ENCODE measurements at places on chromosomes 5 and 9.

DNA sequence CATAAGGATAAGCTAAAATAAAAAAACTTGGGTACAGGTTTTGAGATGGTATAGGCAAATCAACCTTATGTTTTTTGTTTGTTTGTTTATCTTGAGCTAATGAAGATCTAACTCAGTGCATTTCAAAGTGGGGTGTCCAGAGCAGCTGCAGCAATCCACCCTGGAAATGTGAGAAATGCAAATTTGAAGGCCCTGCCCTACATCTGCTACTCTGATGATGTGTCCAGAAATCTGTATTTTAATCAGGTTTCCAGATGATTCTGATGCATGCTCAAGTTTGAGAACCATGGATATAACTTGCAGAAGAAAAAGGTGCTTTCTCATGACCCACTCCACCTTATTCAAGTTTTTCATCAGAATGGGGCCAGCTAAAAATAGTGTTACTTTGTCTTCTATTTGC, 467.0 kb downstream of the NTRK2 start:
- no peak for DNase-seq

GRCh38 chr9:91481972-91482371, 58.3 kb upstream of the NFIL3 start:
- no peak for DNase-seq

DNA sequence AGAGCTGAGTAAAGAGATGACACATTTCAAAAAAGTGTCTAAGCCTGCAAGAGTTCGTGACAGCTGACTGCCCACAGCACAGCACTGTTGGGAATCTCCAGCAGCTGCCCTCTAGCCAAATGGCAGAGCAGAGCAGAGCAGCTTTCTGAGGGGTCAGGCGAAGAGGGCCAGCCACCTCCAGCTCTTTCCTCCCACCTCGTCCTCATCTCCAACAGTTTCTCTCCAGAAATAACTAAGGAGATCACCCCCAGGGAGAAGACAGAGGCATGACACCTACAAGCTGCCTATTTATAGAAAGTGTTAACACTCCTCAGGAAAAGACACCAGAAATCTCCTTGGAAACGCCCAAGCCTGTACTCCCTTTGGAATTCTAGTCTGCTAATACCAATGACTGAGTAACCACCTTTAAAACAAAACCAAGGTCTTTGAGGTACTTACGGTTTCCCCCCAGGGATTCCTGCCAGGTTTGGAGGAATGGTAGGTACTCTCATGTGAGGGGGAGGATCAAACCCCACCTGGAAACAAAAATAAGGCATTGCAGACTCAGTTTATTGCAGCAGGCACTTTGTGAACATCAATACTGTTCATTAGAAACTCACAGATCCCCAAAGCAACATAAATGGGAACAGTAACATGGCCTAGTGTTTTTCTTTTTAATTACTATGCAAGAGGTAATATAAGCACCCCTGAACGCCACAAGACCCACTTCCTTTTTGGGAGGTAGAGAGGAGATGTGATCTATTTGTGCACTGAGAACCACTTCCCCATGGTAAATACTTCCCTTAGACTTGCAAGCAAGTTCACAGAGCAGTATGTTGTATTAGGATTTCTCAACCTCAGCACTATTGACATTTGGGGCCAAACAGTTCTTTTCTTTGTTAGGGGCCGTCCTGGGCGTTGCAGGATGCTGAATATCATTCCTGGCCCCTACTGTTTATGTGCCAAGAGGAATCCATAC, 79.3 kb downstream of the TLE1 start:
- DNase-seq = no peak

DNA sequence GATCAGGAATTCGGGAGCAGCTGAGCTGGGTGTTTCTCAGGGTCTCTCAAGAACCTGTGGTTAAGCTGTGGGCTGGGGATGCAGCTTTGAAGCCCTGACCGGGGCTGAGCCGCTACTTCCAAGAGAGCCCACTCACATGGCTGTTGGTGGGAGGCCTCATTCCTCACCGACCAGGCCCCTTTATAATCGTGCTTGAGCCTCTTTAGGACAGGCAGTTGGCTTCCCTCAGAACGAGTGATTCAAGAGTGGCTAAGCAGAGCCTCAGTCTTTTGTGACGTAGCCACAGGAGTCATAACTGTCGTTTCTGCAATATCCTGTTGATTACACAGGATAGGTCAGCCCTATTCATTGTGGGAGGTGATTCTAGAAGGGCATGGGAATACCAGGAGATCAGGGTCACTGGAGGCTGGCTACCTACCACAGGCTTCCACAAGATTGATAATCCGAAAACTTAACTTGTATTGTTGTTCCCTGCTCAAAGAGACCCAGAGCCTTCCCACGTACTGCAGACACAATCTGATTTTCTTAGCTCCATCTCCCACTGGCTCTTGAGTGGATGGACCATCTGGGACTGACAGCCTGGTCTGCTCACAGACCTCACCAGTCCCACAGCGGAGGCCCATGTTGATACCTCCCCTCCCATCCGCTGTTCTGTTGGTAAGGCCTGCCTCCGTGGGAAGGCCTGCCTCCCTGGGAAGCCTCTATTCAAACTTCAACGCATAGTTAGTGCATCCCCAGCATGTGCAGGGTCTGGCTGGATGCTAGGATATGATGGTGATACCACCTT, 3.0 kb upstream of the ERGIC1 start:
- no peak for DNase-seq

- no peak for DNase-seq
Measured at GRCh38 chr5:53929570-53929969, 369.1 kb downstream of the NDUFS4 start.

DNA sequence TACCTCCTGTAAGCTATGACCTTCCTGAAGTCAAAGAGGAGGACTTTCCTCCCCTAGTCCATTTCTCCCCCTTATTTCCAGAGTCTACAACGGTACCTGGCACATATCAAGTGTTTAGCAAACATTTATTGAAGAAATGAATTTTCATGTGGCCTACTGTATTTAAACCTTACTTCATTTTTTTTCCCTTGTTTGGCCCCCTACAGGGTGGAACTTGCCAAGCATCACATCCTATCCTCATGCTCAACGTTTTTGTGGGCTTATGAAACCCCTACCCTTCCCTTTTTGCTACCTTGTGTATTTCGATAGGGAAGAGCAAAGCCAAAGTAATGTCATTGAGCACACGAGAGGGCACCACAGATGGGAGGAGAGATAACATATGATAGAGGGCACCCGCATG, 1857.8 kb upstream of the WWC1 start:
- DNase-seq = no peak

GRCh38 chr5:53667621-53668020, 107.2 kb downstream of the NDUFS4 start:
- DNase-seq = no peak

GRCh38 chr9:114723931-114724330, 41.9 kb upstream of the TEX48 start:
- DNase-seq = no peak

DNA sequence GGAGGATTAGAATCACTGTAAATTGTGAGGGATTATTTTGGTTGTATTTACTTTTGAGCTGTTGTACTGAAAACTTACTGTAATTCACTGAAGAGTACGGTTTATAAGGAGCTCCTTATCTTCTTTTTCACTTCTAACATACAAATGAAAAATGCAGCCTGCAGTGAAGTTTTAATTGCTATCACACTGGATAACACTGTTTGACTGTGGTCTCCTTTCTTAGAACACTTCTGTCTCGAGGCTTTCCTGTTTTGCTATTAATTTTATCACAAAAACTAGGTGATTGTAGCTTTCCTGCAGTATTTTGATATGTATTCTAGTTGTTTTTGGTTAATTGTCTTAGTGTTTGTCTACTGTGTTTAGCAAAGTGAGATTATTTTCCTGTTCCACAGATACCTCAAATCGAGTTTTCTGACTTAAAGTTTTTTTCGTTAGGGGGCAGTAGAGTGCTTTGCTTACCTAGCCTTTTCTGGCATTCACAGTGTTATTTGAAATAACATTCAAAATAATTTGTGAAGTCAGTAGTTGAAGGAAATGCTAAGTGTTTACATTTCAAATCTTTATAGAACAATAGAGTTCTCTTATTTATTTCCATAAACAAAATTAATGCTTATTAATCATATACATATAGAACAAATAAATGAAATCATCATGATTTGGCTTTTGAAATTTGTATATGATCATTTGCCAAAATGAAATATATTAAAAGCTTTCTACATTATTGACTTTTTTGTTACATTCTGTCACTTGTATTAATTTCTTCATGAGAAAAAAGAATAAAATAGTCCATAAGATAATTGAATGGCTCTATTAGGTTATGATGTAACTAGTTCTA, 52.9 kb downstream of the COMMD10 start:
- no peak for DNase-seq

GRCh38 chr9:126240835-126241234, 85.8 kb upstream of the MVB12B start:
- DNase-seq = no peak

DNA sequence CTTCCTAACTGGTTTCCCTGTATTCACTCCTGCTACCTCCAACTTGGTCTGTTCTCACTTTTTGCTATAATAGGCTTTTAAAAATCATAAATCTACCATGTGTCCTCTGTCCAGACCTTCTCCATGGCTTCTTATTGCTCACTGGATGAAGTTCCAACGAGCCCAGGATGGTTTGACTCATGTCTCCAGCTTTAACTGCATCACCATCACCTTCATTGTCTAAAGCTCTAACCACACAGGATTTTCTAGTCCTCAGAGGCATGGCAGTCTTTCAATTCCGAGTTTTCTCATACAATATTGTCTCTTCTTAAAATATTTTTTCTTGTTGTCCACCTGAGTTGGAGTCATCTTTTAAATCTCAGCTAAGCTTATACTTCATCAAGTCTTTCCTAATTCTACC, 49.3 kb downstream of the PDCD1LG2 start:
- no peak for DNase-seq

DNA sequence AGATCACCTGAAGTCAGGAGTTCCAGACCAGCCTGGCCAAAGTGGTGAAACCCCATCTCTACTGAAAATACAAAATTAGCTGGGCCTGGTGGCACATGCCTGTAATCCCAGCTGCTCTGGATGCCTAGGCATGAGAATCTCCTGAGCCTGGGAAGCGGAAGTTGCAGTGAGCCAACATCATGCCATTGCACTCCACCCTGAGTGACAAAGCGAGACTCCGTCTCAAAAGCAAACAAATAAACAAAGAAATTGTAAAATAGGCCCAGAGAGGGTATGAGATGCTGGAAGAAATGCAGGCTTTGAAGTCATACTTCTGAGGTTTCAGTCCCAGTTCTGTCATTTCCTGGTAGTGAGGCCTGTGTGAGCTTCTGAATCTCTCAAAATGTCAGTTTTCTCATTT, 5.3 kb upstream of the ARHGEF37 start:
- no peak for DNase-seq

GRCh38 chr9:126604059-126605055, 9.4 kb upstream of the LMX1B start:
- DNase-seq = no peak

DNA sequence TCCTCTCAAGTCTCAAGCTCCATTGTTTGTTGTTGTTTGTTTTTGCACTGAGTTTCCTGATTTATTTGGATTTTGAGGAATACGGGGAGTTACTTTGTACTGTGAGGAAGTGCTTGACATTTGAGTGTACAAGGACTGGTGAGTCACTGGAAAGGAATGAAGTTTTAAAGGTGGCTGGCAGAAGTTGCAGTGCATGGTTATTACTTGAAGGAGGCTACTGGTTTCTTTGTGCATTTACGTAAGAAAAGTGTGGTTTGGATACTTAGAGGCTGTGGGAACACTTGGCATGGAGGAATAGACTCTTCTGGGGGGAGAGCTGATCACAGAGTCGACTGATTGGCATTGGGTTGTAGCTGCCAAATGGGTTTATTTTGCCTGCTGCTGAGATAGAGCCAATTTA, 919.0 kb downstream of the TAF11L14 start:
- no peak for DNase-seq

- DNase-seq = no peak
Measured at GRCh38 chr9:92097997-92098482, 17.2 kb downstream of the SPTLC1 start.

- DNase-seq = no peak
Measured at GRCh38 chr9:128412120-128412790, 8.4 kb upstream of the CERCAM start.

DNA sequence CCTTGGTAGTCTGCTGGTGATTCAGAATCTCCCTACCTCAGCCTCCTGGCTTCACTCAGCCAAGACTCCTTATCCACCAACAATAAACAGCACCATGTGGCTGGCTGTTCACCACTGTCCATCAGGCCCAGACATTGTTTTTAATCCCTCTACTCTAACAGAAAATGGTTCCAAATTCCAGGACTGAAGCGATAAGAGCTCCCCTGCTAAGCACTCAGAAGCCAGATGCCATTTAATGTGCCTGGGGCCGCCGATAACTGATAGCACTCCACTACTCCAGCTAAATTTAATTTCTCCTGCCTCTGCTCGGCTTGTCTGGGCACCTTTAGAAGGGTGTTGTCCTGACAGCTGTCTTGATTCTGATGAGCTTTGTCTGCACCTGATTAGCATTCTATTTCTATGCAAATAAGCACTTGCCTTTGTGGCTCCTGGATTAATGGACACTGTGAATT, 47.1 kb downstream of the ZNF622 start:
- DNase-seq = no peak

GRCh38 chr9:113640418-113640817, 176.9 kb downstream of the RGS3 start:
- no peak for DNase-seq

GRCh38 chr9:76662476-76663281, 101.6 kb upstream of the PCA3 start:
- no peak for DNase-seq

DNA sequence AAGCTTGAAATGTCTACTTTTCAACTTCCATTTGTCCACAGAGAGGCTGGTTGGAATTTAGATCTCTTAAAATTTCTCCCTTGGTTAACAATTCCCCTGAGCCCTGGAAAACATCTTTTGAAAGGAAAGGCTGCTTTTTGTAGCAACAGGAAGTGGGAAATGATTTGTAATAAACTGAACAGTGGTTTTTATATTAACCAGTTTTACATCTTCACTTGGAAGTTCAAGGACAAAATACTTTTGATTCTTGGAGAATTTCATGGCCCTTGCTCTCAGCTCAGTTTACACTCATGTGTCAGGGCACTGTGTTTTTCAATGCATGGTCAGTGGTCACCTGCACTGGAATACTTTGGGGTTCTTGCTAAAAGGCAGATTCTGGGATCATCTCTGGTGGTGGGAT, 9.9 kb downstream of the MLANA start:
- no peak for DNase-seq

GRCh38 chr9:95629585-95629984, 112.8 kb upstream of the PTCH1 start:
- no peak for DNase-seq

DNA sequence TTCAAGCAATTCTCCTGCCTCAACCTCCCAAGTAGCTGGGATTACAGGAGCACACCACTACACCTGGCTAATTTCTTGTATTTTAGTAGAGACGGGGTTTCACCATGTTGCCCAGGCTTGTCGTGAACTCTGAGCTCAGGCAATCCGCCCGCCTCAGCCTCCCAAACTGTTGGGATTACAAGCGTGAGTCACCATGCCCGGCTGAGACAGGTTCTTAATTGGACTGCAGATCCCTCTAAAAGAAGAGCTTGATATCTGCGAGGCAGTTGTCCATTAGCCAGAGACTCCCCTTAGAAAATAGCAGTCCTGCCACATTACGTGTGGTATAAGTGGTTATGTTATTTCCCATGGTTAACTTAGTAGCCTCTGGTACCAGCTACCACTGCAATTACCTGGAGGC, 46.6 kb upstream of the NPR3 start:
- DNase-seq = no peak

- DNase-seq = no peak
Measured at GRCh38 chr9:6581253-6581652, 64.3 kb downstream of the GLDC start.

Data from NCI-H1436 treated with DMSO at 0.1 percent for 48 hours (cell line).